Neural cell (in vitro differentiated cells): ENCODE measurements at places on chromosomes 1 and 21. TPM values are rescaled to one million over a fixed set of nuclear protein-coding genes. Genes with fewer than 3 reads are reported as not detected.

SLC6A9 gene
- 1.3 and 1.6 TPM in 2 replicates for polyA plus RNA-seq

ADORA1 gene
- polyA plus RNA-seq = 7.2 and 18.0 TPM in 2 replicates

TLCD4 gene
- polyA plus RNA-seq = 1.1 and 1.6 TPM in 2 replicates

PRDM16 gene
- 0.16 and 0.21 TPM in 2 replicates for polyA plus RNA-seq
